ENCODE measurements at places on chromosomes 6 and 20.

DNA sequence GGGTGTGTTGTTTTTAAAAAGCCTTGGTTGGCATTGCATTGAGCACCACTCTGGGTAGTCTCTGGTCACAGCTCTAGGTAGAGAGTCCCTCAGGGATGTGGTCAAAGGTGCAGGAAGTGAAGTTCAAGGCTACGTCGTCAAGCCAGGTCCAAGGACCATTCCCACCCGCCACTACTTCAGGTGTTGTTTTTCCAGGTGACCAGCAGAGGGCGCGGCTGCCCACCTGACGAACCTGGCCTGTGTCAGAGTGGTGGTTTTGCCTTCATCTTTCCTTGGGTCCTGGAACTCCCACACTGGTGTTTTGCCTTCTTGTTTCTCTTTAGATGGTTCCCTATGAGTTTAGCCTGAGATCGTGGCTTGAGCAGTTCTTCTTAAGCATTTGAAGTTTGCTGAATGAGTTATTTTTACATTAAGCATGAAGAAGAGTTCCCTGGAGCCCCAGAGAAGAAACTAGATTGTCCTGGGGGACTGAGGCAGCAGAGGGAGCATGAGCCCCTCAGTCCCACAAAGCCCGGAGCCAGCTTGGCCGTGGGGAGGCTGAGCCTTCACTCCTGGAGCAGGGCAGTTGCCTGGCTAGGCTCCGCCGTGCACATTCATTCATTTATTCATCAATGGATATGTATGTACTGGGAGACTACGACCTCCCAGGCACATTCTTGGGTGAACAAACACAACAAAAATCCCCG is 5.6 kb upstream of the PHACTR3 start:
- peak; percentile 28 for DNase-seq

DNA sequence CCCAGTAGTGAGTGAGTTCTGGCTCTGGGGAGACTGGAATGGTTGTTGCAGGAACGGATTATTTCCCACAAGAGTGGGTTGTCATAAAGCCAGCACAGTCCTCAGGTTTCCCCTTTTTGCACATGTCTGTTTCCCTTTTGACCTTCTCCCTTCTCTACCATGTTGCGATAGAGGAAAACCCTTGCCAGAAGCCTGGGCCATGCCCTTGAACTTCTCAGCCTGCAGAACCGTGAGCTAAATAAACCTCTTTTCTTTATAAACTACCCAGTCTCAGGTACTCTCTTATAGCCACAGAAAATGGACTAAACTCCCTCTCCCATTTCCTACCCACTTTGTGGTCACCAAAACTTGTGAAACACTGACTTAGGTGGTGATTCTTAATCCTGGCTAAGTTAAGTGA is 7.2 kb upstream of the PPP1R16B start:
- DNase-seq, result no peak

GRCh38 chr20:33070111-33071053 is 9.1 kb upstream of the BPIFB4 start:
- no peak for DNase-seq

- no peak for DNase-seq
Observed at GRCh38 chr20:50136822-50137599, 16.5 kb downstream of the PEDS1 start.

GRCh38 chr20:53629436-53629835 is 35.8 kb upstream of the ZNF217 start:
- no peak for DNase-seq
